ENCODE measurements at places on chromosomes 1 and 21. TPM values are rescaled to one million over a fixed set of nuclear protein-coding genes. Genes with fewer than 3 reads are reported as not detected.

DNA sequence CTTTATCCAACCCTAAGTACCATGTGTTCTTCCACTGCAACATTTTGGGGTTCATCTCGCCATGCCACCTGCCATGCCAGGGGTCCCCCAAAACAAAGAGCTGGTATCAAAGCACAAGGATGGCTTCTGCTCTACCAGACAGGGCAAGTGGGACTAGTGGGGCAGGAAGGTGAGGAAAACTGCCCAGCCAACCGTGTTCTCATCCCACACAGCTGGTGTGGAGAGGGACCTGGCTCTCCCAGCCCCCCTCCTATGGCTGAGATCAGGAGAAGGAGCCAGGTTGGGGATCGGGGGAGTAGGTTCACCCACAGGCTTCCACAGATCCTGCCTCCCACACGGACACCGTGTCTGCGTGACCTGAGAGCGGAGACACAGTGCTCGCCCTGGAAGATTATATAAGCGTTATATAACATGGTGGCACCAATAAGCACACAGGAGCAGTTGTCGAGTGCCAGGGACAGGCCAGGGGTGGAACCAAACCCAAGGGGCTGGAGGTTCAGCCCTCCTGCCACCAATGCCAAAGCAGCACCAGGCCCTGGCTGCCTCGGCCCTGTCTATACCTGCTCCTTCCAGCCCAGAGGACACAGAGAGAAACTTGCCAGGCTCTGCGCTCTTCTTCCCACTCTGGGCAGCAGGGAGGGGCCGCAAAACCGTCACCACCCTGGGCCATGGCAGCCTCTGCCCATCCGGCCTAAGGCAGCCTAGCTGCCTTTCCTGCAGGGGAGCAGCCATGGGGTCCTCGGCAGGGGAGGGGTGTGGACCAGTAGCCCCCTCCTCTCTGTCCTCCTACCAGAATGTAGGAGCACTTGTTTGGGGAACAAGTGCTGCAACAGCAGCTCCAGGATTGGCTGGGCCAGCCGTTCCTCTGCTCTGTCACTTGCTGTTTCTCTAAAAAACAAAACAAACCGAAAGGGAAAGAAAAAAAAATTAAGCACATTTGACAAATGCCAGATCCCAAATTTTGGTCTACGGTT, 43.5 kb downstream of the CD34 start:
- DNase-seq: peak; percentile 18
- peaks cover 13% of the 10 kb centered on the region for H3K36me3 ChIP-seq
- H3K4me3 ChIP-seq: peak overlapping the region; percentile 94
- peaks cover 73% of the 10 kb centered on the region for H3K4me1 ChIP-seq
- H3K27ac ChIP-seq: no peak overlapping the region

GRCh38 chr1:52556641-52557360, 3.9 kb upstream of the TUT4 start:
- H3K27me3 ChIP-seq: peaks cover 6% of the 10 kb centered on the region
- no peak overlapping the region for H3K4me3 ChIP-seq
- H3K4me1 ChIP-seq: peaks cover 11% of the 10 kb centered on the region
- no peak for DNase-seq
- peaks cover 2% of the 10 kb centered on the region for H3K36me3 ChIP-seq

GRCh38 chr1:89815611-89816010, 5.2 kb upstream of the LRRC8D start:
- H3K4me1 ChIP-seq: peaks cover 18% of the 10 kb centered on the region
- no peak overlapping the region for H3K4me3 ChIP-seq
- H3K36me3 ChIP-seq: peaks cover 5% of the 10 kb centered on the region
- peaks cover 31% of the 10 kb centered on the region for H3K27me3 ChIP-seq
- no peak for DNase-seq

GRCh38 chr1:55203064-55203463, 12.1 kb downstream of the USP24 start:
- no peaks in the 10 kb centered on the region for H3K27me3 ChIP-seq
- H3K36me3 ChIP-seq: peaks cover 4% of the 10 kb centered on the region
- no peak for DNase-seq
- H3K4me1 ChIP-seq: peaks cover 46% of the 10 kb centered on the region

GRCh38 chr1:101227837-101228236, 9.0 kb upstream of the S1PR1 start:
- no peak overlapping the region for H3K4me3 ChIP-seq
- peaks cover 14% of the 10 kb centered on the region for H3K4me1 ChIP-seq
- peaks cover 4% of the 10 kb centered on the region for H3K36me3 ChIP-seq
- no peaks in the 10 kb centered on the region for H3K27me3 ChIP-seq

GRCh38 chr1:175471039-175471800, 272.2 kb downstream of the TNR start:
- no peak for DNase-seq
- H3K36me3 ChIP-seq: no peaks in the 10 kb centered on the region
- H3K27me3 ChIP-seq: peaks cover 85% of the 10 kb centered on the region
- H3K4me1 ChIP-seq: no peaks in the 10 kb centered on the region

GRCh38 chr1:172467446-172467845, 23.6 kb upstream of the PIGC start:
- no peaks in the 10 kb centered on the region for H3K36me3 ChIP-seq

- H3K27ac ChIP-seq: no peak overlapping the region
- H3K4me3 ChIP-seq: no peak overlapping the region
- no peaks in the 10 kb centered on the region for H3K4me1 ChIP-seq
Measured at GRCh38 chr1:242196101-242196500, 197.2 kb upstream of the MAP1LC3C start.

- H3K27ac ChIP-seq: no peak overlapping the region
- peaks cover 7% of the 10 kb centered on the region for H3K4me1 ChIP-seq
- H3K27me3 ChIP-seq: peaks cover 5% of the 10 kb centered on the region
- H3K36me3 ChIP-seq: no peaks in the 10 kb centered on the region
Measured at GRCh38 chr21:25506887-25507286, 100.4 kb downstream of the MRPL39 start.

- H3K27me3 ChIP-seq: no peaks in the 10 kb centered on the region
- H3K4me1 ChIP-seq: peaks cover 2% of the 10 kb centered on the region
- H3K4me3 ChIP-seq: no peak overlapping the region
Measured at GRCh38 chr1:20308569-20308968, 17.9 kb downstream of the VWA5B1 start.

GRCh38 chr1:29820401-29820800, 584.1 kb downstream of the PTPRU start:
- no peak overlapping the region for H3K4me3 ChIP-seq
- no peaks in the 10 kb centered on the region for H3K4me1 ChIP-seq
- no peak overlapping the region for H3K27ac ChIP-seq
- H3K36me3 ChIP-seq: no peaks in the 10 kb centered on the region

- peaks cover 3% of the 10 kb centered on the region for H3K36me3 ChIP-seq
- peaks cover 29% of the 10 kb centered on the region for H3K27me3 ChIP-seq
- no peak overlapping the region for H3K4me3 ChIP-seq
Measured at GRCh38 chr1:4003846-4004505, 103.9 kb upstream of the C1orf174 start.

DNA sequence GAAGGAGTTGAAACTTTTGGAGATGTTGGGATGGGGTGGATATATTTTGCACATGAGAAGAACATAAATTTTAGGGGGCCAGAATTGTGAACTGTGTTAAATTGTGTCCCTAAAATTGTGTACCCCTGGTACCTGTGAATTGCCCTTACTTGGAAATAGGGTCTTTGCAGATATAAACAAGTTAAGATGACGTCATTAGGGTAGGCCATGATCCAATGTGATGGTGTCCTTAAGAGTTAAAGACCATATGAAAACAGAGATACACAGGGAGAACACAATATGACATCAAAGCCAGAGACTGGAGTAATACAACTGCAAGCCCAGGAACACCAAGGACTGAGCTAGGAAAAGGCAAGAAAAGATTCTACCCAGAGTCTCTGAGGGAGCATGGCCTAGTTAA, 24.0 kb downstream of the SCMH1 start:
- peaks cover 10% of the 10 kb centered on the region for H3K4me1 ChIP-seq
- H3K27me3 ChIP-seq: no peaks in the 10 kb centered on the region
- H3K36me3 ChIP-seq: peaks cover 6% of the 10 kb centered on the region

GRCh38 chr21:39386194-39386593, 37.3 kb upstream of the HMGN1 start:
- peak overlapping the region; percentile 55 for H3K4me3 ChIP-seq
- peaks cover 31% of the 10 kb centered on the region for H3K4me1 ChIP-seq
- no peaks in the 10 kb centered on the region for H3K36me3 ChIP-seq
- no peak for DNase-seq
- H3K27me3 ChIP-seq: no peaks in the 10 kb centered on the region
- H3K27ac ChIP-seq: no peak overlapping the region

DNA sequence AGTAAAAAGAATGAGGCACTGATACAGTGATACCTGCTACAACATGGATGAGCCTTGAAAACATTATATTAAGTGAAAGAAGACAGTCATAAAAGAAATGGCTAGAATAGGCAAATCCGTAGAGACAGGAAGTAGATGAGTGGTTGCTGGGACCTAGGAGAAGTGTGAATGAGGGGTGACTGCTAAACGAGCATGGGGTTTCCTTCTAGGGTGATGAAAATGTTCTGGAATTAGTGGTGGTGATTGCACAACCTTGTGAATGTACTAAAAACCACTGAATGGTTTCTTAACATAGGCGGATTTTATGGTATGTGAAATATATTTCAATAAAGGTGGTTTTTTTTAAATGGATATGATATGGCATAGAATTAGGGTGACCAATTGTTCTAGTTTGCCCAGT, 12.6 kb upstream of the SERINC2 start:
- H3K36me3 ChIP-seq: peaks cover 5% of the 10 kb centered on the region
- H3K27me3 ChIP-seq: peaks cover 37% of the 10 kb centered on the region

- no peak for DNase-seq
- H3K36me3 ChIP-seq: no peaks in the 10 kb centered on the region
- H3K4me3 ChIP-seq: no peak overlapping the region
- no peaks in the 10 kb centered on the region for H3K4me1 ChIP-seq
Measured at GRCh38 chr1:216034506-216034905, 388.7 kb downstream of the USH2A start.

GRCh38 chr1:246860401-246860800, 71.3 kb downstream of the AHCTF1 start:
- no peaks in the 10 kb centered on the region for H3K4me1 ChIP-seq
- H3K36me3 ChIP-seq: peaks cover 2% of the 10 kb centered on the region
- H3K27me3 ChIP-seq: no peaks in the 10 kb centered on the region
- no peak overlapping the region for H3K4me3 ChIP-seq

DNA sequence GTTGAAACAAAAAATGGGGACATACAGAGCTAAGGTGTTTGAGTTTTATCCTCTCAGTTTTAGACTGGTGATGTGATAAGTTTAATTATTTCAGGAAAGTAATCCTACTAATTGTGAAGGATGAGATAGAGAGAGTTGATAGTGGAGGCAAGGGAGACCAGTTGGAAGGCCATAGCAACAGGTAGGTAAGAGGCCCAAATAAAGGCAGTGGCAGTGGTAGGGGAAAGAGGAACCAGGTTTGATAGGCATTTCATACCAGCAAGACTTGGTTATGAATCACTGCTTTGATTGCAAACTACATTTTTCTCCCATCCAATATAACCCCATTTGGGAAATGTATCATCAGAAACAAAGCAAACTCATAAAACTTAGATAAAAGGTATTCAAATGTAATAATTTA, 63.1 kb upstream of the SH3GLB1 start:
- H3K4me1 ChIP-seq: no peaks in the 10 kb centered on the region
- H3K27me3 ChIP-seq: peaks cover 10% of the 10 kb centered on the region
- H3K4me3 ChIP-seq: no peak overlapping the region
- no peak for DNase-seq
- no peaks in the 10 kb centered on the region for H3K36me3 ChIP-seq
- H3K27ac ChIP-seq: no peak overlapping the region

- no peak overlapping the region for H3K4me3 ChIP-seq
- no peak for DNase-seq
- no peaks in the 10 kb centered on the region for H3K27me3 ChIP-seq
- H3K27ac ChIP-seq: peak overlapping the region; percentile 39
Measured at GRCh38 chr1:234989019-234989418, 139.6 kb downstream of the TOMM20 start.

- no peak for DNase-seq
- H3K36me3 ChIP-seq: no peaks in the 10 kb centered on the region
- no peaks in the 10 kb centered on the region for H3K4me1 ChIP-seq
- peaks cover 13% of the 10 kb centered on the region for H3K27me3 ChIP-seq
- no peak overlapping the region for H3K27ac ChIP-seq
Measured at GRCh38 chr1:236303675-236304074, 21.9 kb upstream of the ERO1B start.

DNA sequence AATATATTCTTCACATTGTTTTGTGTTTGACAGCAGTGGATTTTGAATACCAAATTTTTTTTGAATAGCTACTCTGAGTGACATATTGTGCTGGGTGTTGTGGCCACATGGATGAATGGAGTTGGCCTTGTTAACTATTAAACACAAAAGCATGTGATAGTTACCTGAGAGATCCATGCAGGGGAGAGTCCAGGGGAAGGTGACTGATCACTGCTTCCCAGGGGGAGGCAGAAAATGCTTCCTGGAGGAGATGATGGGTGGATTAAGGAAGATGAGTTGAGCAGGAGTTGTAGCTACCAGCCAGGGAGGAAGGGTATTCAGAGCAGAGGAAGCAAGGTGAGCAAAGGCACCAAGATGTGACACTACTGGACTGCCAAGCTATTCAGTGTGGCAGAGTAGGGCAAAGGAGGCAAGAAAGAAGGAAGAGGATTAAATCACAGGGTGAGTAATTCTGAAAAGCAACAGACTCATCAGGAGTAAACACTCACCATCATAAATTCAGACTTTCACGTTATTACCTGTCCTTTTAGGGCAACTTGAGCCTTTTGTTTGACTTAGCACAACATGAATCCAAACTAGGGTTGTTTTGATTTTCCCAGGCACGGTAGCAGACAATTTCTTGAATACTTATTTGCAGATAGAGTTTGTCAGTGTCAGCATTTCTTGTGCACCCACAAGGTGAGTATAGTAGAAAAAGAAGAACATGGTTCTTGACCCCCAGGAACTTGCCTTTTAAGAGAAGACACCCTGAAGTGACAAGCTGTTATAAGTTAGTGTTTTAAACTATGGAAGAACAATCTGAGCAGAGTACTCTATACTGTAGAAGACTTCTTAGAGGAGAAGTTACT, 4.2 kb downstream of the CD46 start:
- H3K4me1 ChIP-seq: peaks cover 56% of the 10 kb centered on the region
- peak overlapping the region; percentile 53 for H3K4me3 ChIP-seq
- peaks cover 7% of the 10 kb centered on the region for H3K36me3 ChIP-seq
- H3K27me3 ChIP-seq: no peaks in the 10 kb centered on the region
- DNase-seq: no peak
- peak overlapping the region; percentile 92 for H3K27ac ChIP-seq

DNA sequence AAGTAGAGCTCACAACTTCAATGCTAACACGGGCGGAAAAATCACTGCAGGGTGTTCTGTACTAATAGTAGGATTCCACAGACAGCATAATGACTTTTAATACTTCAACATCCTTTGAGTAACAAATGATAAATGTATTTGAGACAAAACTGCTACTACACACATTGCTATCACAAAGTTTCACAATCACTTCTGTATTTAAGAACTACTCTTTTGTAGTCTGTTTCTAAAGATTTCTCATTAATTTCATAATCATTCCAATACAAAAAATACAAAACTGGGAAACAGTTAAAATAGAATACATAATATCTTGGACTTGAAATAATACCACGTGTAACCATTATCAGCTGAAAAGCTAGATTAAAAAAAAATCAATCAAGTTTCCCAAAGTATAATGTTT, 2.7 kb downstream of the HMGN1 start:
- peak overlapping the region; percentile 84 for H3K27ac ChIP-seq
- peaks cover 26% of the 10 kb centered on the region for H3K4me1 ChIP-seq
- peaks cover 11% of the 10 kb centered on the region for H3K36me3 ChIP-seq
- no peak for DNase-seq

Gene UMODL1
- 0.23 TPM for total RNA-seq

Gene HES3
- total RNA-seq: not detected

Gene KANK4
- total RNA-seq: not detected

Gene KRTAP10-1
- total RNA-seq: not detected

Gene SLFNL1
- 0.22 TPM for total RNA-seq

Gene KLHDC8A
- not detected for total RNA-seq

Gene LAD1
- not detected for total RNA-seq

Gene PLEKHN1
- 3.4 TPM for total RNA-seq

Gene NR1I3
- total RNA-seq: not detected

Gene S100A12
- 9.1 TPM for total RNA-seq

Gene ZNF593OS
- not detected for total RNA-seq

Measured in T-helper 17 cell (primary cell).